Stimulated activated CD4-positive, alpha-beta T cell treated with anti-CD3 and anti-CD28 coated beads, Interleukin-4, amount 100 ng/mL, for 1 hour (primary cell): ENCODE measurements at places on chromosomes 12 and 14.

DNA sequence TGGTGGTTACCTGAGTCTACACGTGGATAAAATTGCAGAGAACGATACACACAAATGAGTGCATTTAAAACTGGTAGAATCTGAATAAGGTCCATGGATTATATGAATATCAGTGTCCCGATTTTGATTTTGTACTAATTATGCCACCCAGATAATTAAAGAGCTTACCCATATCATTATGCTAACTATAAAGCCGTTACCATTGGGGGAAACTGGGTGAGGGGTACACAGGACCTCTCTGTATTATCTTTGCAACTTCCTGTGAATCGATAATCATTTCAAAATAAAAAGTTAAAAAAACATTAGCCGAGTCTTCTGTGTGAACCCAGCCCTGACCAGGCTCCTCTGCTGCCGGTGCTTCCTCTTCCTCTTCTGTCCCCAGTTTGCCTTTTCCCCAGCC is 107.1 kb downstream of the SMOC1 start:
- DNase-seq: no peak

DNA sequence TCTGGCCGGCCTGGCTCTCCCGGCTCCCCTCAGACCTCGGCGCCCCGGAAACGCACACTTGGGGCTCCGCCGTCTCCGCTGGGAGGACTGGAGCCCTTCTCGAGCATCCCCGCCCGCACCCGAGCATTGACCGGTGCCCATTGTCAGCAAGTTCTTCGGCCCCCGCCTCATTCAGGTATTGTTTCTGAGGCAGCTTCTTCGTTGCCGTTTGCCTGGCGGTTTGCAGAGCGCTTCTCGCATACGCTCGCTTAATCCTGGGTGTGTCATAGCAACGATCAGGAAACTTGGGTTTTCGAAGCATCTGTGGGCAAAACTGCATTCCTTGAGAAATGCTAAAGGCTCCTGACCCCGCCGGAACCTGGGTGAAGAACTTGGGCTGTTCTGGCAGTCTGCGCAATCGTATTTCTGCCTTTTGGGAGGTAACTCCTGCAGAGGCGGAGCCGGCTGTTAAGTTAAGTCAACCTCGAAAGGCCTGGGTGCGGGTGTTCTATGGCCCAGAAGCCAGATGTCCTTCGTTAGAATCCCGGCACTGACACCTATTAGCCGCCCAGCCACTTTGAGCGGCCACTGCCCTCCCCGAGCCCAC is 518 bp downstream of the GSKIP start:
- peak; percentile 39 for DNase-seq

- no peak for DNase-seq
Measured at GRCh38 chr12:124940143-124940392, 25.6 kb upstream of the UBC start.

DNA sequence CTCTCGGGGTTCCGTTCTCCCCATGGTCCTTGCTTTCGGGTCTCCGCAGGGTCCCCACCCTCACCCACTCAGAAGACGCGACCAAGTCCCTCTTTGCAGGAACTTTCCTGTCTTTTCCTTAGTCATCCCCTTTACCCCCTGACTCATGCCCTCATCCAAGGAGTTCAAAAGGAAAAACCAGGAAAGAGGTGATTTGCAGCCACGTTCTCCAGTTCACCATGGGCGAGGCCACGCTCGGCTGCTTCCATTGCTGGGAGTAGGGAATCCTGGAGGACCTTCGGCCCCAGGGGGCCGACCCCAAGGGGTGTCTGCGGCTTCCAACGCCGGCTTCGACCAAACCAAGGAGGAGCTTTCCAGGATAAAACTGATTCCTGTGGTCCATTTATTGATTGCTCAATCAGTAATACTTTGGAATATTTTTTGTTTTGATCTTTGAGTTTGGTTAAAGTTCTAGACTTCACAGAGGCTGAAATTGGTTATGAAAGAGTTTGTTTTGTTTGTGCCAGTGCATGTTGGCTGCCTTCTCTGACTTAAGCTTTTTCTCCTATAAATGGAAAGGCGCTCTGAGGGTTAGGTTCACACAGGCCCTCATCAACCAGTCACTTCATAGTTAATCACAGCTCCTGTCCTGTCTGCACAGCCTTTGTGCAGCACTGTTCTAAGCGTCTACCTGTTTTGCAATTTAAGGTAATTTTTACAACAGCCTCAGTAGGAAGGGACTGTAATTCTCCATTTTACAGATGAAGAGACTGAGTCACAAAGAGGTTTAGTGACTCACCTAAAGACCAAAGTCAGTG is 827 bp downstream of the ALDH2 start:
- DNase-seq: no peak

GRCh38 chr14:105529569-105530284 is 3.3 kb downstream of the TMEM121 start:
- peak; percentile 62 for DNase-seq

- DNase-seq: no peak
Measured at GRCh38 chr14:105879503-105879866, 353.1 kb downstream of the TMEM121 start.

DNA sequence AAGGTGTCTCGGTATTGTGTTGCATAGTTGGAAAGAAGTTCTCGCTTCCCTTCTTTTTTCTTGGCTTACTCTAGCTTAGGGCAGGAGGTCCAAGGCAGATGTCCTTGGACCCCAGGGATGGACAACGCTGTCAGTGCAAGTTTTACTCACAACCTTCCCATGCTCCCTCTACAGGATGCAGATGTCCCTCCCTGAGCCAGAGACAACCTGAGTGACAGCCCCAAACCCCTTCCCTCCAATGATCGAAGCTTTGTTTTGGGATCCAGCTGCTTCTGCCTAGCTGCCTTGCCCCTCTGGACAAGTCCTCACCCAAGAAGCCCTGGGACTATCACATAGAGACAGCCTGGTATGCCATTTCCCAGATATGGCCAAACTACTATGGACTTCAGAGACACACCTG is 112.0 kb upstream of the RAP1B start:
- no peak for DNase-seq

DNA sequence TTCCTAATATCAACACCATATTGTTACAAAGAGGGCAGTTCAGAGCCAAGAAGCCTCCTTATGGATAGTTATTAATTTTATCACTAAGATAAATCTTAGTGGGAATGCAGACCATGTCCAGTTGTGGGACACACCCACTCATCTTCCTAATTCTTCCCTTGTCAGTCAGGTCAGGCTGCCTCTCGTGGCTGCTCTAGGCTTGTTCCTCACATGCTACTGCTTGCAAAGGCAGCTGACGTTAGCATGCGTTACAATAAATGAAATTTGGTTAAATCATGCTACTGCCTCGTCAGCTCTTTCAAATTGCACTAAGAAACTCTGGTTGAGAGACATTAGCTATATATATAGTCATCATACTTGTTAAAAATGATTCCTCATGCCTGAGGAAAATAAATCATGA is 108.4 kb downstream of the CAND1 start:
- no peak for DNase-seq

DNA sequence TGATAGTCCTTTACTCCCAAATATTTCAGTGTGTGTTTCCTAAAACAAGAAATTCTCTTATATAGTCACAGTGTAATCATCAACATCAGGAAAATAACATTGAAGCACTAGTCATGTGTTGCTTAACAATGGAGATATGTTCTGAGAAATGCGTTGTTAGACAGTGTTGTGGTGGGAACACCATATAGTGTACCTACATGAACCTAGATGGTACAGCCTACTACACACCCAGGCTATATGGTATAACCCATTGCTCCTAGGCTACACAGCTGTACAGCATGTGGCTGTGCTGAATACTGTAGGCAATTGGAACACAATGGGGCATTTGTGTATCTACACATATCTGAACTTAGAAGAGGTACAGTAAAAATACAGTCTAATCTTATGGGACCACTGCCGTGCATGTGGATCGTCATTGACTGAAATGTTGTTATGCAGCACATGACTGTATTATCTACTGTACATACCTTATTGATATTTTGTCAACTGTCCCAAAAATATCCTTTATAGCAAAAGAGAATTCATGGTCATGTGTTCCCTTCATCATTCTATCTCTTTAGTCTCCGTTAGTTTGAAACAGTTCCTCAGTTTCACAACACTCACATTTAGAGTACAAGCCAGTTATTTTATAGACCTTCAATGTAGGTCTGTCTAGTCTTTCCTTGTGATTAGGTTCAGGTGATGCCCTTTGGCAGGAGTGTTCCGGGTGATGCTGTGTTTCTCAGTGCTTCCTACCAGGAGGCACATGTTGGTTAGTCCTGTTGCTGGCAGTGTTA is 109.7 kb downstream of the SLC25A47 start:
- no peak for DNase-seq

DNA sequence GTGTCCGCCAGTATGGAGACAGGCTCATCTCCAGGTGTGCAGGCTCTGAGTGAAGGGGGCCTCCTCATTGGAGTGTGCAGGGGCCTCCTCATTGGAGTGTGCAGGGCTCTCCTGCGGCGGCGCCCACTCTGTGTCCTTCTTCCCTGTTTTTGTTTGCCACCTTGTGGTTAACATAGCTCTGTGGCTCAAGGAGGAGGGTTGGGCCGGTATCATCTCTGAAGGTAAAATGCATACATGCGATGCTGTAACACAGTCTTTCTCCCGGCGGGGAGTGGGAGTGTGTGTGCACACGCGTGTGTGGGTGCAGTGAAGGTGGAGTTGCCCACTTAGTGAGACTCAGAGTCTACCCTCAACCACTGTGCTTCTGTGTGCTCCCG is 429.4 kb downstream of the ZFP36L1 start:
- no peak for DNase-seq

DNA sequence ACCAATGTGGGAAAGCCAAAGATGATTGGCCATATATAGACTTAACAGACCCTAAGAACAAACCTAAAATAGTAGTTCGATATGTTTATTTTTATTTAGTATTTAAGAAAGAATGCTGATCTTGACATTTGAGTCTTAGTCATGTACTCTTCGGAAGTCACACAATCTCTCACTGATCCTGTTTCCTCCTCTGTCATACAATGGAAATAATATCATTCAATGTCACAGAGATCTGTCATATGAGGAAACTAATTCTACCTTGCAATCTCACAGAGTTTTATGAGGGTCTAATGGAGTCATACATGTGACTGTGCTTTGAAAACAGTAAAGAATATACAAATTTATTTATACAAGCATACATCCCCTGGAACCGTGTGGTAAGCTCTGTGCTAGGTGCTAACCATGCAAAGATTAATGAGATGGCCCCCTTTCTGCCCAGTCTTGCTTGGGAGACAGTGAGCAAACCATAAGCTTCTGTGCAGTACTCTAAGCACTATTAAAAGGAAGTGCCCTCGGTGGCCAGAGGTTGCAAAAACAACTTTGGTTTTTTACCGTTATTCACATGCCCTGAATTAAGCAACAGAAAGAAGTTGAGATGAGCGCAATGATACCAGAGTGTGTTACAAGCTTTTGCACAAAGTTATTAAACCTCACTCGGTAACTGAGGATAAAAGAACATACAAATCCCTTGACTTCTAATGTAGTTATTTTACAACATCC is 1.7 kb upstream of the LIN7A start:
- no peak for DNase-seq

DNA sequence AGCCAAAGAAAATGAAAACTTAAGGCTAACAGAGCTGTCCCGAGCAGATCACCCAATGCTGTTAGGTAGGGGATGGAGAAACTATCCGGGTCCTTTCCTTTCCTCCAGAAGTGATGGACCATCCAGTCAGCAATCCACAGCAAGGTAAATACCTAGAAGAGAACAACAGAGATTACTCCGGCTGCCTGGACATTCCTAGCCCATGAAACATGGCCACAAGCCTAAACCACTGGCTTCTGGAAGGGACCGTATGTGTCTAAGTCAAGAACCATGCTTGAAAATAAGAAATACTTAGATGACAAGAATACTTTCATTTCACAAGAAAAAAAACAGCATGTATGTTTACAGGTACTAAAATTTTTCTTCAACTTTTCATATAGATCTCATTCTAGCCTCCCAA is 152.9 kb downstream of the SLC41A2 start:
- DNase-seq: no peak

- no peak for DNase-seq
Measured at GRCh38 chr12:114958538-114958937, 274.6 kb upstream of the TBX3 start.

DNA sequence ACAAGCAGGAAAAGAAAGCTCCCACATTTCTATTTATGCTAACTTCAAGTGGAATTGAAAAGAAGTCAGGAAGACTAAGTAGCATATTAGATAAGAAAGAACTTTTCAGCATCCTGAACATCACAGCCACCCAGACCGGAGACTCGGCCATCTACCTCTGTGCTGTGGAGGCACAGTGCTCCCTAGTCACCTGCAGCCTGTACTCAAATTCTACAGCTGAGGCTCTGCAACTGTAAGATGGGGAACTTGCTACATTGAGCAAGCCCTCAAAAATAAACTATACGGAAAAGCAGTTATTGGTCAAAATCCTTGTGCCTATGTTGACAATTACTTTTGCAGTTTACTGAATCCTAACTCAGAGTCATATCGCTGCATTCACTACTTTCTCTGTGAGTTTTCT is 361.9 kb downstream of the DAD1 start:
- DNase-seq: no peak

- no peak for DNase-seq
Measured at GRCh38 chr14:89324501-89325298, 92.3 kb downstream of the FOXN3 start.

DNA sequence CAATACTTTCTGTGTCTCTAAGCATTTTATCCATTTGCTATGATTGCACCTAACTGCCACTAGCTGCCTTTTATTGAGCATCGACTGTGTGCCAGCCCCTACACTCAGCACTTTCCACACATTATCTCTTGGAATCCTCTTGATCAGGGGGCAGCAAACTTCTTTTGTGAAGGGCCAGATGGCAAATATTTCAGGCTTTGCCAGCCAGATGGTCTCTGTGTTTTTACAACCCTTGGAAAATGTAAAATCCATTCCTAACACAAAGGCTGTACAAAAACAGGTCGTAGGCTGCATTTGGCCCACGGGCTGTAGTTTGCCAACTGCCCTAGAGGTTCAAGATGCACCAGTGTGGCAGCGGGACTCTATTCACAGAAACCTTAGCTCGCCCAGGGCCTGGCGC is 19.5 kb downstream of the FOXN4 start:
- DNase-seq: no peak

- no peak for DNase-seq
Measured at GRCh38 chr12:101927036-101927435, 49.7 kb downstream of the DRAM1 start.

- no peak for DNase-seq
Measured at GRCh38 chr12:49456131-49456679, 82.6 kb upstream of the KCNH3 start.

GRCh38 chr14:23357261-23357660 is 4.6 kb upstream of the SLC22A17 start:
- DNase-seq: no peak

- no peak for DNase-seq
Measured at GRCh38 chr12:119864591-119864990, 12.5 kb downstream of the CIT start.
